ENCODE measurements at places on chromosomes 13 and 19.

GRCh38 chr19:13104360-13104847, 1.7 kb upstream of the LYL1 start:
- DNase-seq, result no peak

GRCh38 chr19:16026131-16026530, 50.2 kb upstream of the TPM4 start:
- no peak for DNase-seq

- no peak for DNase-seq
Observed at GRCh38 chr13:57704031-57704430, 72.5 kb downstream of the PCDH17 start.

GRCh38 chr13:26780411-26780810, 19.8 kb upstream of the GPR12 start:
- DNase-seq, result no peak

DNA sequence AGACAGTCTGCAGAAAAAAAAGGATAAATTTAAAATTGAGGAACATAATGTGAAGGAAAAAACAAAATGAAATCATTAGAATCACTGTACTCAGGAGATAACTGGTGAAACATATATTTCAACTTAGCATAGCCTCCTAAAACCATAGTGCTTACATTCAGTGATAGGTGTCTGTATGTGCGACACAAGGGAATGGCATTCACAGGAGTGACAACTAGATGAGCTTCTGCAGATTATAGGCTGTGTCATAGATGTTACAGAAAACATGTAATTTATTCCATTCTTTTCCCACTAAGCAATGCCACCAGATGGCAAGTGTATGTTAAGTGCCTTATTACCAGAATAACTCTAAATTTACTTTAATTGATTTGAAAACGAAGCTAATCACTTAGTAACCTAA, 960.0 kb upstream of the PCDH20 start:
- DNase-seq, result peak; percentile 12

- DNase-seq, result no peak
Observed at GRCh38 chr19:42857544-42857867, 22.0 kb downstream of the PSG1 start.

- no peak for DNase-seq
Observed at GRCh38 chr13:20053016-20053415, 94.5 kb downstream of the ZMYM2 start.

DNA sequence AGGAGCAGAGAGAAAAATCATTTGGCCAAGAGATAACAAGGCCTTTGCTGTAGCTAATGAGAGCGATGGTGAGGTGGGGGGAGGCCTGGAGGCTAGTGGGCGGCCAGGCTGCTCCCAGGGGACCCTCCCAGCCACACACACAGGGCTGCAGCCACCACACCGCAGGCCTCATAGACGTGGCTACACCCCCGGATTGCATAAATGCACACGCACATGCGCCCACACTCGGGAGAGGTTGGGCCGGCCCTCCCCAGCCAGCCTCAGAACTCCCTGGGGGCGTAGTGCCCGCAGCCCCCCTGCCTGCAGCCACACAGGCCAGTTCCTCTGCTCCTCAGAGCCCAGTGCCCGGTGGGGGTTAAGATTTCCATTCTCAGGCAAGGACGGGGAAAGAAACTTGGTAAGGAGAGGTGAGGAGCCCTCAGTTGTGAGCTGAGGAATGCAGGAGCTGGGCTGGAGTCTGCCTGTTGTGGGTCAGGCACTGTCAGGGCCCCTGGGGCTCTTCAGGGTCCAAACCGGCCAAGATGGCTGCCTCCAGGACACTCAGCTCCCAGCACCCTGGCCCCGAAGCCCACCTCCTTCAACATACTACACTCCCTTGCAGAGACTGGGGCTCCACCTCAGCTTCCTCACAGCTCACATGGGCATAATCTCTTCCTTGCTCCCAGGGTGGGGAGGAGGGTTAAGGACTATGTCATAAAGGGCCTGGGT, 8.0 kb downstream of the PTH2 start:
- DNase-seq, result no peak

DNA sequence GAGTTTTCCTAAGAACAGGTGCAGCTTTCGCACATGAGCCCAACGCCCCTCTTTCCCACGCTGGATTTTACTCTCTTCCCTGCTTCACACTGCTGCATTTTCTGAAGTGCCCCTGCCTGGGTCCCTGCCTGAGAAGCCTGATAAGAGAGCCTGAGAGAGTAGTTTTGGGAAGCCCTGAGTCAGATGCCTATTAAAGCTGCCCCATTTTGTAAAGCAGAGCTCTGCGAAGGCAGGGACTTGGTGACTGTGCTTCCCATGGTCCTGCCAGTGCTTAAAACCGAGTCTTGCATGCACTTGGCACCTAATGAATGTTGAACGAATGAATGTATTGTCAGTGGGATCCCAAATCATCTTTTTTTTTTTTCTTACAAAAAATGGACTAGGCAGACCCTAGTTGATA, 18.2 kb downstream of the FGF9 start:
- no peak for DNase-seq

DNA sequence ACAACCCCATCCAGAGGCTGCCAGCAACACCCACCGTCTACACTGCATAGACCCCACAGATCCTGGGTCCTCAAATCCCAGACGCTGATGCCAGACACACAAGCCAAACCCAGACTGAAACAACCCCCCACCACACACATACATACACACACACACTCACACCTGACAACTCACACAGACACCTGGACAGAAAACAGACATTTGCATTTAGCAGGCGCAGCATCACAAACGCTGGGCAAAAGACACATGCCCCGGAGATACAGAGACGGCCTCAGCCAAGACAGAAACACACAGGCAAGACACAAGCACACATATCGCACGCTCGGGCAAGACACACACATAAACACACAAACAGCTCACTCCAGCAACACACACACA, 1.3 kb downstream of the BBC3 start:
- no peak for DNase-seq

DNA sequence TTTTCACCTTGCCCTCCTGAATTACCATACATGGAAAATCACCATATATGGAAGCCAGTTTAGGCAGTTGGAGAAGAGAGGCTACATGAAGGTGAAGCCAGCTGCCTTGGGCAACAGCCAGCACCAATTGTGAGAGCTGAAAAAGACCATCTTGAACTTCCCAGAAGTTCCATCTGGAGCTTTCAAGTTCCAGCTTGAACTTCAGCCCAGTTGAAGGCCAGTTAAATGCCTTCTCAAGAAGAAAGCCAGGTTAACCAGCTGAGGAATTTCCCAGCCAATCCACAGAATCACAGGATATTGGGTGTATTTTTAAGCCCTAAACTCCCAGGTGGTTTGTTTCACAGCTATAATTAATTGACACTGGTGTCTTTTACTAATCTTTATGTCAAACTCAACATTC, 713.6 kb upstream of the MIR17HG start:
- DNase-seq, result no peak

- DNase-seq, result no peak
Observed at GRCh38 chr13:75326173-75327134, 155.5 kb downstream of the TBC1D4 start.

GRCh38 chr13:108383667-108384066, 114.1 kb downstream of the TNFSF13B start:
- DNase-seq, result no peak

DNA sequence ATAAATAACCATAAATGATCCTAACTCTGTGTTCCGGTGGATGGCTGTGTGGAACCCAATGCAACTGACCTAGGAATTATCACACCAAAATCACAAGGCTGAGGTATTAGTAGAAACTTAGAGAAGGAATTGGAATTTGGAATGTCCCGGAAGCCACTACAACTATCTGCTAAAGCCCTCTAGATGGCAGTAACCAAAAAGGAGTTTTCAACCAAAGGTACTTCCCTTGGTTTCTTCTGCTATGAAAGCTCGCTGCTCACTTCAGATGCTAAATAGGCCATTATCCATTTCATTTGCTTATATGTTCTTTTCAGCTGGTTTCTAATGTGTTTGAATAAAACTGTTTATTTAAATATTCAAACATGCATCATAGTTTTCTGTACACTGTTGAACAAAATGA, 1589.1 kb upstream of the SPRY2 start:
- DNase-seq, result no peak

DNA sequence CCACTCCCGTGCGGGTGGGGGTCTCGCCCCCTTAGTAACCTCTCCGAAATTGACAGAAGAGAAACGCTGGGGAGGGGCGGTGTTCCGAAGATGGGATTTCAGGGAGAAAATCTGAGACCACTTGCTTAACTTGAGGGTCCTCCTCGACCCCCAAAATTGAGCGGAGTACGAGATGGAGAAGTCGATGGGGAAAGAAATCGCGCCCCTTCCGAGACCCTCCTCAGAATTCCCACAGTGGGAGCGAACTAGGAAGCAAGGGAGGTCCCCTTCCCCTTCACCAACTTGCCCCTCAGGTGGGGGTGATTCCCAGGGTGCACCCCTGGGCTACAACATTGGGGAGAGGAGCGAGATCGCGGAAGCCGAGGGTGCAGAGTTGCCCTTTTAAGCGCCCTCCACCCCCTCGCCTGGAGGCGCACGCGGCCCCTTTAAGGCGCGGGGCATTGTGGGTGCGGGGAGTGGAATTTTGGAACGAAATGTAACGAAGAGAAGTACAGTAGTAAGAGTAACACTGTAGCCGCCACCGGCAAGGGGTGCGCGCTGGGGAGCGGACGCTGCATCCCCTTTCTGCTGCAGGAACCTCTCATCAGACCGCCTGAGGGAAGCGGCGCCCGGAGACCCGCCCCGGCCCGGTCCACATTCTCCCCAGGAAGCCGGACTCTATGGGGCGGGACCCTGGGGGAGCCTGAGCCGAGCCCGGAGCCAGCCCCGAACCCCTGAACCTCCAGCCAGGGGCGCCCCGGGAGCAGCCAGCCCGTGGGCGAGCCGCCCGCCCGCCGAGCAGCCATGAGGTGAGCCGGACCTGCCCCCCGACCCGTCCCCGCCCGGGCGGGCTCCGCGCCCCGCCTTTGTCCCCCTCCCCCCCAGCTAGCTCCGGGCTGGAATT, at the start of gene VASP:
VASP (plus strand) TSS at position 491 of the 883 bp plus-strand sequence; CDS start at position 784, 293 bp downstream.
- no peak for DNase-seq

DNA sequence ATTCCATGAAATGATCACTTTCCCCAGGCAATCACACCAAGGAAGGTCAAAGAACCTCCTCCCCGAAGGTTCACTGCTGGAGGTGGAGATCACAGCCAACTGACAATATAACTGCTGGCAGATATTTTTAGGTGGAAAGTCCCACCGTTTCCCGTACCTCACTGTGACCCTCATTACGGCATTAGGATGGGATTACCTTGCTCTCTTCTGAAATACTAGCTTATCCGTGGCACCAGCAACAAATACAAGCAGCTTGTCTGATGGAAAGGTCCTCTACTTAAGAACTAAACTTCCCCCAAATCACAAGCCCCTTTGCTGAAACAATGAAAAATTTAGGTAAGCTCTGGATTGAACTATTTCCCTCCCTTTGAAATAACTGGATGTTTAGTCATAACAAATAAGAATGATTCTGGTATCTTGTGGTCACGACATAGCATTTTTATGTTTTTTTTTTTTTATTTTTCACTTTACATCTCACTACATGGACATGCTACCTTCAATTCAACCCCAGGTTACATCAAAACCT, 178.9 kb downstream of the COL4A1 start:
- DNase-seq, result no peak

- DNase-seq, result no peak
Observed at GRCh38 chr19:13015361-13016223, 20.3 kb downstream of the NFIX start.

Measured in NCI-H1436 treated with DMSO at 0.1 percent for 48 hours (cell line).